ENCODE measurements at places on chromosomes 7 and 10.

DNA sequence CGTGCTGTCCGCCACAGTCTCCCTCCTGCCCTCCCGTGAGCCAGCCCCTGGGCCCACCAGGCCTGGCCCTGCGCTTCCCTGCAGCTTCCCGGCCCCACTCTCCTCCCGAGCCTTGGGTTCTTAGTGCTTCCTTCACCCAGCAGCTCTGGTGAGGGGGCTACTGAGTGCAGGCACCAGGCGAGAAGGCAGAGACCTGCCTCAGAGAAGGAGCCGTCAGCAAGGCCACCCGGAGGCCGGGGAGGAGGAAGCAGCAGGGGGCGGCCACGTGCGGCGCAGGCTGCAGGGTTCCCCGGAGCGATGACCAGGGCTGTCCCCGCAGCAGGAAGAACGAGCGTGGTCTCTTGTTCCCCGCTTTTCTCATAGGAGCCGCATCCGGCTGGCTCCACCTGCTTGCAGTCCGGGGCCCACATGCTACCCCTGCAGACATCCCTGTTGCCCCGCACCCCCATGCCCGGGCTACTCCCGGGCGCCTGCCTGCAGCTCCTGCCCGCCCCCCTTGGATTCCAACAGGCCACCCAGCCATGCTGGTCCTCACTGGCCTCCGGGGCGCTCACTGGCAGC is 20.5 kb downstream of the YKT6 start:
- DNase-seq = no peak

DNA sequence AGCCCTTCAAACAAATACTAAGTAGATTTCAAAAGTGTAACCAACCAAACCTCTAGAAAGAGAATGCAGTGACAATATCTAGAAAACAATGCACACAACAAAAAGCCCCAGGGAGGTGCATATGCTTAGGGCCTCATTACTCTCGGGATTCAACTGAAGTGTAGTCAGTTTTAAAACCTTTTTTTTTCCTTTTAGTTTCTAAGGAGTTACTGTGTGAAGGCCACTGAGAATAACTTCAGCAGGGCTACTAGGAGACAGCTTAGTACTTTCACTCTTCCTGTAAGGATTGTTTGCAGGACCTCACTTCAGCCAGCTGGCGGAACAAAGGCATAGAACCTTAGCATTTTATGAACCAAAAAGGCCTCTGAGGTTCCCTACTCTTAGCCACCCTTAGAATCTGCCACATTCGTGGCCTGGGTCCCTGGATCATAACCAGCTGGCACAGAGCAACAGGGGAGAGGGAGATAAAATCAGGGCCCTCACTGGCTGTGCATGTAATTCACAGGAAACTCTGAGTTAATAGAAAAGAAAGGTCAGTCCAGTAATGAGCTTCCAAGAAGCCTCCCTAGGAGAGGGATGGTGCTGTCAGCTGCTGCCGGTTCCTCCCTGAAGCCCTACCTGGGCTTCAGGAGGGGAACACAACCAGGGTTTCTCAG is 3.6 kb downstream of the VOPP1 start:
- no peak for DNase-seq

- no peak for DNase-seq
Observed at GRCh38 chr10:62655337-62655994, 149.1 kb upstream of the ADO start.

GRCh38 chr7:68434857-68435256 is 1163.4 kb upstream of the AUTS2 start:
- DNase-seq = no peak

DNA sequence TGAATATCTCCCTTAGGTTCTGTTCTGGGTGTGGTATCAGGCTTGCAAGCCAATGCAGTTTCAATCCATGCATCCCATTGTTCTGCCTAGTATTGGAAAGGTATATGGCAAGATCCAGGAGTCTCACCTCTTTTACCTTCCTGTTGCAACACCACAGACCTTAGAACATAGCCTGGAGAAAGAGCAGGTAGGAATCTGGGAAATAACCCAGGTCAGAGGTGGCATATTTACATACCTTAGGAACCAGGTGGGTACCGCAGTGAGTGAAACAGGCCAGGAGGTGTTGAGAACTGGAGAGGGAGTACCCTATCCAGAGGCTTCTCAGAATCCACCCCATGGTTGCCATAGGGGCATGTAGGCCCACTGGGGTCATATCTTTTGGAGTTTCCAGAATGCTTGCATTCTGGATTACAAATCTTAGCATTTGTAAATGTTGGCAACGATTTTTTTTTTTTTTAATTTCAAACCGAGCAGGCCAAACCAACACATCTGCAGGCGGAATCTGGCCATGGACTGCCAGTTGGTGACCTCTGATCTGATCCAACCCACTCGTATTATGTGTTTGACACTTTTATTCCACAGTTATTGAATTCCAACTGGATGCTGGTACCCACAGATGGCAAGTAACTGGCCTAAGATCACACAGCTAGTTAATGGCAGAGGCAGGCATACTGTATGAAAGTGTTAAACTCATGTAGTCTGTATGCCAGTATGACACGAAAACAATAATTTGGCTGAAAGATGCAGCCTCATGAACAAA is 180.3 kb upstream of the TCF7L2 start:
- DNase-seq = no peak

Data from HT1080 (cell line).